ENCODE measurements at places on chromosomes 6 and 20. TPM values are rescaled to one million over a fixed set of nuclear protein-coding genes. Genes with fewer than 3 reads are reported as not detected.

DNA sequence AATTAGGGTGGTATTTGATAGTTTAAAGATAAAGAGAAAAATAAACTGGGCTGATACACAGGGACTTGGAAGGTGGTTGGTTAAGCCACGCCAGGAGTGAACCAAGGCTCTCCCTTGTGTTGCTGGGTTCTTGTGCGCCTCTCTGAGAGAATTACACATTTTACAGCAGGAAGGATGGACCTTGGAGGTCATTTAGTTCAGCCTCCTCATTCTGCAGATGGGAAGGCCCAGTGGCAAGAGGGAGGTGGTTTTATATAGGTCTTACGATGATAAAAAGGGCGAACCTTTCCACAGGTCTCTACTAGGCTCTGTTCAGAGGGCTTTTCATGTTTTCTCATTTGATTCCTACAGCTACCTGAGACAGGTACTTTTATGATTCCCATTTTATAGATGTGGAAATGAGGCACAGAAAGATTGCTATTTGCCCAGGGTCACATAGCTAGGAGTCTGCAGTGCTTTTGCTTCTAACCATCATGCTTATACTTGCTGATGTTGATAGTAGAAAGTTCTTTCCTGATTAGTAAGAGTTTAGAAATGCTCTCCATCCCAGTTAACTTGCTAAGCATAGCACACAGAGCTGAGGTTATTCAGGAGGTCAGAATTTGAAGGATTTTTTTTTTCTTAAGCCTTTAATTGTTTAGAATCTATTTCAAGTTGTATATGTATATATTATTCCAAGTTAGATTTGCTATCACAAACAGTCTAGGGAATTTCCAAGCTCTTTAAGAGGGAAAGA lies 12.8 kb downstream of the HIVEP1 start:
- no peak for DNase-seq

Gene LHFPL5
- not detected for total RNA-seq

DNA sequence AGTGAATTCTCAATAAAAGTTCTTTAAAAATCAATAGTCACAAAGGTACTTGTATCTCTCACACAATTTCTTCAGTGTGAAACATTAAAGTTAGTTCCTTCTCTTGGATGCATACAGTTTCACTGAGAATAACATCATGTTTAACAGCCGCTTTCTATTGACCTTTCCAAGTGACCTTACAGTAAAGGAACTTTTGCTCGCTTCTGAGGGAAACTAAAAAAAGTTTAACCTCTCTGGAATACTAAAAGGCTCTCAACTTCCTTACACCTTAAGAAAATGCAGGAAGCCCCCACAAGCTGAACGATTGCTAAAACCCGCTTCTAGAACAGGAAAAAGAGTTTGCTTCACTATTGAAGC lies 1.3 kb downstream of the RRAGD start:
- DNase-seq: no peak

Gene MLN
- not detected for total RNA-seq

- DNase-seq: no peak
These were observed 37.1 kb downstream of the RNF144B start for GRCh38 chr6:18424201-18424600.

GRCh38 chr6:15357782-15358181 lies 111.9 kb downstream of the JARID2 start:
- DNase-seq: no peak

GRCh38 chr6:84392261-84392660 lies 164.8 kb upstream of the CEP162 start:
- DNase-seq: no peak

Gene KHDC1
- 0.88 TPM for total RNA-seq

GRCh38 chr6:125577124-125577662 lies 172.2 kb upstream of the HEY2 start:
- no peak for DNase-seq

GRCh38 chr6:63278916-63279315 lies 40.9 kb downstream of the LGSN start:
- no peak for DNase-seq

GRCh38 chr20:53706466-53707370 lies 113.1 kb upstream of the ZNF217 start:
- no peak for DNase-seq

DNA sequence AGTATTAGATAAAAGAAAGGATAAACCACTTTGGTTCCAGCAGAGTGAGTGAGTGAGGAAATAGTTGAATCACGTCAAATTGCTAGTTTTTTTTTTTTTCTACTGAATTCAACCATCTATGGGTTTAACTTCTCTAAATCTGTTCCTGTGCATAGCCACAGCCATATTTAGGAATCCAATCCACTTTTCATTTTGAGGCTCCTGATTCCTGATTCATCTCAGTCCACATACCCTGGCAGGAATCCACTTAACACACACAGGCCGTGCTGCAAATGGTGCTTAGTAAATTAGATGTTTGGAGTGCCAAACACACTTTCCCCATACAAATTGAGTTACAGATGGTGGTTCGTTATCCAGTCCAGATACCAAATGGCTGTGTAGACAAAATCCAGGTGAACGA lies 220.3 kb downstream of the ALDH8A1 start:
- DNase-seq: no peak

DNA sequence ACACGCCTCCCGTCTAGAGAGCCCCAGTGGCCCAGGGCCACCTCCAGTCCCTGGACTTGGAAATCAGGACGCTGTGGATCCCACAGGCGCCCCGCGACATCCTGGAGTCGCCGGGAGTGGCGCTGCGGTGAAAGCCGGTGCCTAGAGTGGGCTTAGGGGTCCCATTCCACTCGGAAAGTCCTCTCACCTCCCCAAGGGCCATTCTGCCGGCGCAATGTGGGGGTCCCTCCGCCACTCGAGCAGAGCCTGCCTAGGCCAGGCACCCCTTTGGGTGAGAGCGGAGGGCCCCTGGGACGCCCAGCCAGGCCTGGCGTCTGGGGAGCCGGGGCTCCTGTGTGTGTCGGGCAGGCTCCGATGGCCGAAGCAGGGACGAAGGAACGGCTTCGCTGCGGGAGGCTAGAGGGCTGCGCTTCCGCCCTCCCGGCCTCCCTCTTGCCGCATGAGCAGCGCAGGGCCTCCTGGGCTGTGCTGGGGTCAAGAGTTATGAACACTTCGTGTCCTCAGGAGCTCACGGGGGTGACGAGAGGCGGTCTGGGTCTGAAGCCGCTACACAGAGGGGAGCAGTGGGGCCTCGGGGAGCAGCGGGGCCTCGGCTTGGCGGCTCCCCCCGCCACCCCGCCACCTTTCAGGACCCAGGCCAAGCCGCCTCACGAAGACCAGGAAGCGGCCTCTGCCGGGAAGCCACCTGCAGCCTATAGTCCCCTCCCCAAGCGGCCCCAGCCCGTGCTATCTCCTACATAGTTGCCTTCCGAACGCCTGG lies 13.6 kb downstream of the POU3F2 start:
- DNase-seq: no peak

- DNase-seq: no peak
These were observed 1.4 kb downstream of the NCOA7 start for GRCh38 chr6:125792172-125792571.

Gene MED23
- 45.6 TPM for total RNA-seq

Gene DNAH8
- 0.07 TPM for total RNA-seq

Gene CFAP206
- not detected for total RNA-seq

DNA sequence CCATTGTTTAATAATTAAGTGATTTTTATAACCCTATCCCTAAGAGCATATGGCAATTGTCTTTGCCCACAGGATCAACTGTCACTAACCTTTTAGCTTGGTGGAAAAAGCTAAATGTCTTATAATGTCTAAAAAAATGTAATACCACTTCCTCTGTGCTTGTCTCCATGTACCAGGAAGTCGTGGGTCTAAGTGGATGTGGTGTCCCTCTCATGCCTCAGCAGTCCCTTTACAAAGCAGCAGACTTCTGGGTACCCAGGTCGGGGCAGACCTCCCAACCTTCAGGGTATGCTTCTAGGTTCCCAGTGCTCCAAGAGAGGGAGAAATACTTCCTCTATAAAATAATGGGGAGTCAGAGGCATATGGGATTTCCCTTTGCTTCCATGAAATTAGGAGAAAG lies 74.7 kb downstream of the ZHX3 start:
- DNase-seq: no peak

DNA sequence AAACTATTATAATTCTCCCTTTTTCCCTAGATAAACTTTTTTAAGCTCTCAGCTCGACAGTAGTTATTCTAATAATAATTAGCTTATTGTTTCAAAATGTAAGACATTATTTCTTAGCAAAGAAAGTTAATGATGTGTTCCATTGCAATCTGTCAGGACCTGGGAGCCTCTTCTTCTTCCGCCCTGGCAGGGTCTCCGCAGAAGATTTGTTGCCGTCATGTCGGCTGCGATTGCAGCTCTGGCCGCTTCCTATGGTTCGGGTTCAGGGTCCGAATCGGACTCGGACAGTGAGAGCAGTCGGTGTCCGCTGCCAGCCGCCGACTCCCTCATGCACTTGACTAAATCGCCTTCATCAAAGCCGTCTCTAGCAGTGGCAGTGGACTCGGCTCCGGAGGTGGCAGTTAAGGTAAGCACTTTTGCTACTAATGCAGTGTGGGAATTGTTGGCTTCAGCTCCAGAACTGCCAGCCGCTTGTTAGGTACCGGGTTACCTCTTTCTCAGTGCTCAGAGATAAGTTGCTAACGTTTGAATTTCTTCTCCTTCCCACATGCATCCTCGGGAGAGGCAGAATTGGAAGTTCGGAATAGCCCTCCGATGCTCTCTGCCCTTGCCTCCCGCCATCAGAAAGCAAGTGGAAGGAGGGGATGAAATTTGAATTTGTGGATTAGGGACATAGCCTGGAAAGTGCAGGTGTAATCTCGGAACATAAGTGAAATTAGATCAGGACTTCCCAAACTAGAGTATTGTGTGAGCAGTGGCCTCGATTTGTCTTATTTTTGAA lies at the start of gene CDC40:
Gene CDC40 (plus strand): TSS at position 200 of the 781 bp plus-strand sequence. CDS start 18 bp downstream, at position 218.
- DNase-seq: peak; percentile 65

Gene KHDC1L
- not detected for total RNA-seq

GRCh38 chr20:43749734-43750294 lies 23.0 kb upstream of the GTSF1L start:
- peak; percentile 86 for DNase-seq

- no peak for DNase-seq
These were observed 583.5 kb downstream of the EYS start for GRCh38 chr6:65123521-65123920.

GRCh38 chr6:43904311-43905123 lies 134.5 kb downstream of the VEGFA start:
- no peak for DNase-seq

Gene EDEM2
- 21.5 TPM for total RNA-seq

Data from T-cell (primary cell).